ENCODE measurements at places on chromosomes 2 and 18.
A peak's percentile ranks its signal among the peaks of the same experiment; 100 is the strongest.

GRCh38 chr2:209380293-209380692, 43.6 kb upstream of the MAP2 start:
- no peak for DNase-seq

- no peak for DNase-seq
Measured at GRCh38 chr2:30580391-30580790, 133.3 kb downstream of the LCLAT1 start.

- no peak for DNase-seq
Measured at GRCh38 chr2:159072795-159073194, 104.4 kb downstream of the TANC1 start.

DNA sequence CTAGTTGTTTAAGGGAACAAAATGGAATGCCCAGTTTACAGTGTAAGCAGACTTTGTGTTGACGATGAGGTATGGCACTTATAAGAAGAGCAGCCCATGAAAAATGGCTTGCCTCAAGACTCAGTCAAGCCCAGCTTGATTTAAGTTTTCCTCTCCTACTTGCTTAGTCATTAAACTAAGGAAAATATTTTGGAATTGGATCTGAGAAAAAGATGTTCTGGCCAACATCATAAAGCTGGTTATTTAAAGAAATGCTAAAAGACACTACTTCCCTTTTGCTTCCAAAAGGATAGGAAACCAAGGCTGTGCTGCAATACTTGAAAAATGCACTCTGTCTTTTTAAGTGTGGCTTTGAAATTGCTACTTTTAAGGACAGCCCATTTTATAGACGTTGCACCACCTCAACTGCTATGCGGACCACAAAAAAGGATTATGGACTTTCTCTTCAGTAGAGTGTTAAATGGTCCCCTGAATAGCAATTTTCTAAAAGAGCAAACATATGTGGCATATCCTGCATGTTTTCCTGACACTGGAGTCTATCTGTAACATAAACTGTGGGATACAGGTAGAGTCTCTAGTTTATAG, 32.1 kb downstream of the CCDC141 start:
- no peak for DNase-seq

GRCh38 chr2:188495969-188496431, 204.3 kb downstream of the GULP1 start:
- no peak for DNase-seq

DNA sequence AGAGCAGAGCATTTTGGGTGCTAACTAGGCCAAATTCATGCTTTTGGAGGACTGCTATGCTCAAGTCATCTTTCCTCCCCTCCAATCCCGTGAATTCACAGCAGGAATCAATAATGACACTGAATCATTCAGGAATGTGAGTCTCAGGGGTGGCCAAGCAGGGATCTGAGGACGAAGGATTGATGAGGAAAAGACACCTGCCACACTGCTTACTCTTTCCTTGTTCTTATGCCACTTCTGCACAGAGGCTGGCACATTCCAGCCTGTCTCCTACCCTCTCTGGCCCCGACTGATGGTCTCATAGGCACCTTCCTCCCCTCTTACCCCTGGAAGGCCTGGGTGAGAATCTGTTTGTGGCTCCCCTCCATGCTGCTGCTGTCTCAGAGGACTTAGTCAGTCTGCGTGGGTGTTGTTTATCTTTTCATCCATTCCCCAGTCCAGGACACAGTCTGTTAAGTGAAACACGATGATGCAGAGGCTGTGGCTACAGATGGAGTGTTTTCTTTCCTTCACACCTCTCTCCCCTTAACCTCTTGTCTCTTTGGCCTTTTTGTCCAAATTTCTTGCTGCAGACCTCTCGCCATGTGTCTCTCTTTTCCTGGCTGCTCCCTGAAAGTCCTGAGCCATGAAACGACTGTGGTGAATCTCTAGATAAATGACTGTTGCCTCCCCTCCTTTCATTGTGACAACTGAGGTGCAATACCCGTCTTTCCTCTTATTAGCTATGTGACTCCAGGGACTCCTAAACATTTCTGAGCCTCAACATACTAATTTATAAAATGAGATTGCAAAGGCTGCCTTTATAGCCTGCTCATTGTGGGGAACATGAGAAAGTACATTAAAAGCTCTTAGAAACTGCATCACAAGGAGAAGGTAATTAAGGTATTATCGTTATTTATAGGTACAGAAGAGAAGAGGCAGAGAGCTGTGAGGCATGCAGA, 86.9 kb downstream of the RDH14 start:
- no peak for DNase-seq

DNA sequence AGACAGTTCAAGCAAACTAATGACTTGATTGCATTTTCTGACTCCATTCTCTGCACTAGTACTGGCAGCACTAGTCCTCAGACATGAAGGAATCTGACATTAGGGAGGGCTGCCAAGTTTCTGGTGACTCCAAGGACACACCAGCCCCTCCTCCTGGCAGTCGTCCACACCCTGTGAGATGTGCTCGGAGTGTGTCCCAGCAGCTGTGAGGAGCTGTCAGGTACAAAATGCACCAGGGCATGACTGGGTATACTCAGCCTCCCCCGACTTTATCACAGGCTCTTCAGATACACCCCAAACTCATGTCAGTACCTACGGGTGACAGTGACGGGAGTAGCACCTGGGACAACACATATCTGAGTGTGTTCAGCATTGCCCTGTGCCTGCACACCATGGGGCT, 43.1 kb downstream of the EDAR start:
- peak; percentile 15 for DNase-seq

DNA sequence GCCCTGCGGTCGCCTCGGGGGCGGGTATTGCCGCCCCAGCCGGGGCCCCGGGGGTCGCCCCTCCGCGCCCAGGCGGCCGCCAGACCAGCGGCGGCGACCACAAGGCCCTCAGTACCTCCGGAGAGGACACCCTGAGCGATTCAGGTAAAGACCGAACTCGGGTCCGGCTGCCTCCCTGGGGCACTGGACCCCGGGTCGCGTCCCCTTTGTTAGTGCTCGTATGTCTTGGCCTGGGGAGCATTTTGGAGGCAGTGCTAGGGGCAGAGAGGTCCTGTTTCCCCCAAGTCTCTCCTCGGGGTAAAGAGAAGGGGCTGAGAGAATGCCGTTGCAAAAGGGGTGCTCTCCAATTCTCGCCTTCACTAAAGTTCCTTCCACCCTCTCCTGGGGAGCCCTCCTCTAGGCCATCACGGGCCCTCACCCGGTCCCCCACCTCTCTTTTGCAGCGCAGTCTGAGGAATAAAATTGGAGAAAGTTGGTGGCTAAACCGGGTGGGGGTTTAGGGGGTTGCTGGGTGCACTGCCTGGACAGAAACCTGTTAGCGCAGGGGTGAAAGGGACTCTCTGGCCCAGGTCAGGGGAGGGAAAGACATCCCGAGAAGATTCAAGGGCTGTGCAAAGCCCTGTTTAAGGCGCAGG, 2.5 kb downstream of the MYCN start:
- peak; percentile 2 for DNase-seq

DNA sequence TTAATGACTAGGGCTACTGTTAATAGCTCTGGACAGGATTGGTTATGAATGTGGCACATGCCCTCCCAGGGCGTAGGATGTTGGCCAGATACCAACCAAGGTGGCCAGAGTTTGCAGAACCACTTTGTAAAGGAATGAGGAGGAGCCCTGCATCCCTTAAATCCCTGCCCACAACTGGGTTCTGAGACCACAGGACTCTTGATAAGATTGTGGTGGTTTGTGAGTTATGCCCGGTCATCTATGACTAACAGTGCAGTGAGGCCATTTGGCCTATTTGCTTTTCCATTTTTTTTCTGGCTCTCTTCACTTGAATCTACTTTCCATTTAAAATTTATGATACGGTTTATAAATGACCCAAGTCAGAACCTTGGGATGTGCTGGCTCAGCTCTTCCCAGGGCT, 294.5 kb downstream of the PRKCE start:
- no peak for DNase-seq

- DNase-seq, result no peak
Measured at GRCh38 chr2:231671270-231672050, 36.9 kb upstream of the PTMA start.

GRCh38 chr2:221170548-221170947, 401.6 kb downstream of the EPHA4 start:
- no peak for DNase-seq

- DNase-seq, result no peak
Measured at GRCh38 chr18:34643989-34644388, 66.1 kb upstream of the DTNA start.

GRCh38 chr2:64640153-64641044, 13.3 kb downstream of the SERTAD2 start:
- DNase-seq, result no peak

- DNase-seq, result no peak
Measured at GRCh38 chr18:46421973-46422551, 235.0 kb downstream of the LOXHD1 start.

DNA sequence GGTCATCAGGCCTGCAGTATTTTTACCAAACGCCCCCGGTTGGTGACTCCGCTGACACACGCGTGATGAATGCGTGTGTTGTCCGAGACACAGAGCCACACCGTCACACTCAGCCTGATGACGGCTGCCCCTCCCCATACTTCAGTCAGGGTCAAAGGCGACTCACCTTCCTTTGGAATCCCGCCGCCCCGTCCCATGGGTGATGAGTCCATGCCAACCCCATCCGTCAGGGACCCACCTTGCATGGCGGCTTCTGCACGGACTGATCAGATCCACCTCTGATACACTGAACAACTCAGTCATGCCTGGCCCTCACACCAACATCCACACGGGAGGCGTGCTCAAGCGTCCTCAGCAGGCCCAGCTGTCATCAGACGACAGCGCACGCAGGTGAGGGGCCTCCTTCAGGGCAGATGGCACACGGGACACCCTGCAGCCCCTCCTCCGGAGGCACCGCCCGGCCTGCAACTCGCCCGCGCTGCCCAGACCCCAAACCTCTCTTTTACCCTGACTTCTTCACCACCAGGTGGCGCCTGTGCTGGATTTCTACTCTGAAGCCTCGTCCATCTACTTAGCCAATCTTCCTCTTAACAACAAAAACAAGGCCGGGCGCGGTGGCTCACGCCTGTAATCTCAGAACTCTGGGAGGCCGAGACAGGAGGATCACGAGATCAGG, 89.2 kb downstream of the ZNF516 start:
- DNase-seq, result no peak

GRCh38 chr2:106921451-106921850, 35.5 kb upstream of the ST6GAL2 start:
- no peak for DNase-seq

DNA sequence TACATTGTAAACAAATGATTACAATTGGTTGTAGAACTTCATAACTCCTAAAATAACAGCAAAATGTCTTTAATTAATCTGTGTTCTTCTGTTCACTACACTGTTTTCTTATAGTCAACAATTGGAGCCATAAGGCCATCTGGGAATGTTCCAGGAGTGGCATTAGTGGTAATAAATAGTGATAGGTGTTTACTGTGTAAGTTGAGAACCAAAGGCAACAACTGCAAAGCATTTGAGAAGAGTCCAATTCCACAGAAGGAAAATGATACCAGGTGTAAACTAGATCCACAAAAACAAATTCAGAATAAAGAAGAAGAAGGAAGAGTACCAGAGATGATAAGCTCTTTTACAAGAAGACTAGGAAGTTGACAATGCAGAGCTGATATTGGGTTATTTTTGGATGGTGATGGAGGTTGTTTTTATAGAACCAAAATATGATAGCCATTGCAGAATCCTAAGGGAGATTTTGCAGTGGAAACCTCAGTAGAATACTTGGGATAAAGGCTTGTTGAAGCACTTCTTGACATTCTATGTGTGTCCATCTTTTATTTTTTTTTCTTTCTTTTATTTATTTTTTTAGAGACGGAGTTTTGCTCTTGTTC, 52.9 kb downstream of the ANTXR1 start:
- DNase-seq, result no peak

GRCh38 chr2:85994421-85994777, 105.6 kb upstream of the ST3GAL5 start:
- DNase-seq, result no peak

DNA sequence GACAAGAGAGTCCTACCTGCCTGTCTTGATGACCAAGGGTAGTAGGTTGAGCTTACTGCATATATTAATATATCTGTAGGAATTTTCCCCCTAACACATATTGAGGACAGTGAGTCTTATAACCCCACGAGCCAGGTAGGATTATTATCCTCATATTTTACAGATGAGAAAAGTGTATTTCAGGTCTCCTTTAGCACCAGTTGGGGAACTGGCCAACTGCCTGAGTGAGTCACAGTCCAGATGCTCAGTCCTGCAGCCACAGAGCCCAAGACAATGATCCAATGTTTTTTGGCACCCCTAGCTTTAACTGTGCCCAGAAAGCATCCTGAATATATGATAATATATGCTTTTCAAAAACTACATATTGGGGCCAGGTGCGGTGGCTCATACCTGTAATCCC, 30.8 kb upstream of the GLS start:
- no peak for DNase-seq

GRCh38 chr2:192126912-192127311, 67.8 kb downstream of the TMEFF2 start:
- DNase-seq, result no peak

- DNase-seq, result no peak
Measured at GRCh38 chr2:119760956-119761275, 1.2 kb downstream of the PTPN4 start.

DNA sequence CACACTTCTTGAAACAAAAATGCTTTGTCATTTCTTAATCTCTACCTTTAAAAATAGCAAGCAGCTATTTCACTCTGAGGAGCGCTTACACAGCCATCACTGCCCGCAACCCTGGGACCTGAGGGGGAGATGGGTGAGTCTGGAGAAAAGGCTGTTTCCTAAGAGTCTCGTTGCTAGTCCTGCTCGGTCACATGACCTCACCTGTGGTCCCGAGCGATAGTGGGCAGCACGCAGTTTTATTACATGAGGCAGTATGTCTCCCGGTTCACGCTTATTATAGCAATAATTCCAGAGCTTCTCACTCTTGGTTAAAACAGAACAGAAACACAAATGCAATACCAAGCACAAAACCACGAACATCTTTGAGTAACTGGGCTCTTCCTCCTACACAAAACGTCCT, 105.3 kb downstream of the ZNF516 start:
- no peak for DNase-seq

DNA sequence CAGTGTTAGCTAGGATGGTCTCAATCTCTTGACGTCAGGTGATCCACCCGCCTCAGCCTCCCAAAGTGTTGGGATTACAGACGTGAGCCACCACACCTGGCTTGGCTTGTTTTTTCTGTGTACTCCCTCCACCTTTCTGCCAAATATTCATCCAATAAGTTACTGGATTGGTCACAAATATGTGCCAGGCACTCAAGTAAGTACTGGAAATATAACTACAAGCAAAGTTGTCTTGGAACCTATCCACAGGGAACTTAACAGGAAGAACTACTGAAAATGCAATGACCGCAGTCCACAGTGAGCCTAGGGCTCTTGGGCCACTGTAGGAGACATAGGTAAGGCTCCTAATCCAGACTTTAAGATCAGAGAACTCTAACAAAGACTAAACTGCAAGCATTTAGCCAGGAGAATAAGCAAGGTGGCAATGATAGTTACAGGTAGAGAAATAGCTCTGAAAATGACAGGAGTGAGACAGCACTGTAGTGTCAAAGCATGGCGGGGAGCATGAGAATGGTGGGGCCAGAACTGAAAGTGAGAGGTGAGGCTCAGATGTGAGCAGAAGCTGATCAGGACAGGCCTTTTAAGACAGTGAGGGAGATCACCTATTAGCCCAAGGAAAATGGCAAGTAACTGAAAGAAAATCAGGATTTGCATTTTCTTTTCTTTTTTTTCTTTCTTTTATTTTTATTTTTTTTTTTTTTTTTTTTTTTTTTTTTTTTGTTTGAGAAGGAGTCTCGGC, 252.1 kb downstream of the RBM43 start:
- no peak for DNase-seq

All from muscle of arm (tissue), 14 donors.